ENCODE measurements at places on chromosomes 5 and 9.

DNA sequence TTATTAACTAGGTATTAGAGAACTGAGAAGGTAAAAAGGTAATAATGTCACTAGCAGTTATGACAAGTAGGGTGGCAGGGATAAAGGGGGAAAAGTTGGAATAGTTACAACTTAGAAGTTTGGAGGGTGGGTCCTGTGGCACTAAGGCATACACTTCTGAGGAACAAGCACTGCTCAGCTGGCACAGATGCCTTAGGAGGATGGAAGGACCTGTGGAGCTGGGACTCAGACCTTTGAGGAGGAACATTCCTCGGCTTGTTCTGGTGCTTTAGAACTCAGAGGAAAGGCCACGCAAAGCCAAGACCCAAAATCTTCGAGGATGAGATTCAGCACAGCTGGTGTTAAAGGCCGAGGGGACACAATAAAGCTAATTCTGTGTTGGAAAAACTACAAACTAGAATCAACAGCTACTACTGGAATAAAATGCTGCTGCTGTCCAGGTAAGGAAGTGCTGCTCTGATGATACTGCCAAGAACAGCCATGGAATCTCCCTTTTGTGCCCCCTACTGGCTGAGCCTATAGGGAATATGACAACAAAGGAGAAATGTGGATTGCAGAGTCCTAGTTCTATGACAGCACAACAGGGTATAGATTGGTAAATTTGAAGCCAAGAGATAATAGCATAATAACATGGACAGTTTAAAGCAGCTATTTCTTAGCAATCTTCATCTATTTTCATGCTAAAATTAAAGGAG lies 126.7 kb downstream of the SLC25A46 start:
- peak; percentile 48 for DNase-seq

DNA sequence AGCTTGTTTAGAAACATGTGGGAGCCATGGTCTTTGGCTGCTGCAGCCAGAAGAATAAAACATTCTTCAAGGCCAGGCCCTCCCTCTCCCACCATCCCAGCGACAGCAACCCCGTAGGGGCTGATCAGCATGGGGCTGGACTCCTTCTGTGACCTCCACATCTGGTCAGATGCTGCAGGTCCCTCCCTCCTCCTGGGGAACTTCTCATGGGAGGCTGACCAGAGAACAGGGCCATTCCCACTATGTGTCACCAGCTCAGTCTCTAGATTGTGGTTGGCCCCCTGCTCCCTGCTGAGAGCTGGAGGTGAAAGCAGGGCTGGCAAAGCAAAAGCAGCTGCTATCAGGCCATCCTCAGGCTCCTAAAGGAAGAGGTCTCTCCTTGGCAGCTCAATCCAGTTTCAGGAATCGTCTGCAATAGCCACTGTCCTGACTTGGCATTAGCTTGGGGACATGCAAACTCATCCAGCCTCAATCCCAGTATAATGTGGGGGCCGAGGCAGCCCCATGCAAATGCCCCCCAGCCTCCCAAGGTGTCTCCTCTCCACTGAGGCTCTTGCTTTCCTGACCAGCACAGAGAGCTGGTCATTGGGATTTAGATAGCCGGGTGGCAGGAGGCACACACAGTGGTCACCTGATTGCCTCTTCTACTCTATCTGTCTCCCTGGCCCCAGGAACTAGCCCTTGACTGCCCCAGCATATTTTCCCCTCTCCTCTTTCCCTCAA lies 81.5 kb downstream of the NRG2 start:
- no peak for DNase-seq

DNA sequence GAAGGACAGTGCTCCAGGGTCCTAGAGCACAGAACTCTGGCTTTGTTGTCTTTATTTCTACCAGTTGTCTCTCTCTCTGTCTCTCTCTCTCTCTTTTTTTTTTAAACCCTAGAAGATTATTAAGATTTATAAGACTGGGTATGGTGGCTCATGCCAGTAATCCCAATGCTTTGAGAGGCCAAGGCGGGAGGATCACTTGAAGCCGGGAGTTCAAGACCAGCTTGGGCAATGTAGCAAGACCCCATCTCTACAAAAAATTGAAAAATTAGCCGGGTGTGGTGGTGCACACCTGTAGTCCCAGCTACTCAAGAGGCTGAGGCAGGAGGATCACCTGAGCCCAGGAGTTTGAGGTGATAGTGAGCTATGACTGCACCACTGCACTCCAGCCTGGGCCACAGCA lies 65.0 kb upstream of the ABL1 start:
- DNase-seq, result no peak

DNA sequence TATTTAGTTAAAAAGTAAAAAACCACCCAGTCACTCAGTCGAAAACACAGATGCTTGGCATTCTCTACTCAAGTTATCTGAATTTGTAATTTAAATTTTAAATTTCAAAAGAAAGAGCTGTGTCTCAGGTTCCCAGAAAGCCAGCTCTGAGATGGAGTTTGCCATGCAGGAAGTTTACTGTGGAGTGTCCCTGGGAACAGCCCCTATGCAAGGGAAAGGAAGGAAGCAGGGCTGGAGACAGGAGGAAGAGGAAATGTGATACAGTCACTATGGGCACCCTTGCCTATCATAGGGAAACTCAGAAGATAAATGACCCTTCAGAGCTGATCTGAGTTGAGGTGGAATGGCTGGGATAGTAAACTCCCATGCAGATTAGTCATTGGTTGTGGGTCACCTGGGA lies 408.8 kb upstream of the ACTBL2 start:
- no peak for DNase-seq

- DNase-seq, result no peak
These were observed 11.2 kb downstream of the ANKS6 start for GRCh38 chr9:98784831-98785806.

DNA sequence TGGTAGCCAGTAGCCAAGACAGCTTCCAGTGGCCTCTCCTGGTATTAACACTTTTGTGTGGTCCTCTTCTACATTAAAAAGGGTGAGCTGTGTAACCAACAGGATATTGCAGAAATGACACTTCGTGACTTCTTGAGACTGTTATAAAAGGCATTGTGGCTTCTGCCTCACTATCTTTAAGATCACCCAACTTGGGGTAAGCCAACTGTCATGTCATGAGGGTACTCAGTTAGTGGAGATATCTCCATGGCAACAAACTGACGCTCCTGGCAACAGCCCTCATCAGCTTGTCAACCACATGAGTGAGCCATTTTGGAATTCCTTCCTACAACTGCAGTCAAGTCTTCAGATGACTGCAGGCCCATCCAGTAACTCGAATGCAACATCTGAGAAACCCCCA lies 121.7 kb downstream of the DEPDC1B start:
- DNase-seq, result no peak

DNA sequence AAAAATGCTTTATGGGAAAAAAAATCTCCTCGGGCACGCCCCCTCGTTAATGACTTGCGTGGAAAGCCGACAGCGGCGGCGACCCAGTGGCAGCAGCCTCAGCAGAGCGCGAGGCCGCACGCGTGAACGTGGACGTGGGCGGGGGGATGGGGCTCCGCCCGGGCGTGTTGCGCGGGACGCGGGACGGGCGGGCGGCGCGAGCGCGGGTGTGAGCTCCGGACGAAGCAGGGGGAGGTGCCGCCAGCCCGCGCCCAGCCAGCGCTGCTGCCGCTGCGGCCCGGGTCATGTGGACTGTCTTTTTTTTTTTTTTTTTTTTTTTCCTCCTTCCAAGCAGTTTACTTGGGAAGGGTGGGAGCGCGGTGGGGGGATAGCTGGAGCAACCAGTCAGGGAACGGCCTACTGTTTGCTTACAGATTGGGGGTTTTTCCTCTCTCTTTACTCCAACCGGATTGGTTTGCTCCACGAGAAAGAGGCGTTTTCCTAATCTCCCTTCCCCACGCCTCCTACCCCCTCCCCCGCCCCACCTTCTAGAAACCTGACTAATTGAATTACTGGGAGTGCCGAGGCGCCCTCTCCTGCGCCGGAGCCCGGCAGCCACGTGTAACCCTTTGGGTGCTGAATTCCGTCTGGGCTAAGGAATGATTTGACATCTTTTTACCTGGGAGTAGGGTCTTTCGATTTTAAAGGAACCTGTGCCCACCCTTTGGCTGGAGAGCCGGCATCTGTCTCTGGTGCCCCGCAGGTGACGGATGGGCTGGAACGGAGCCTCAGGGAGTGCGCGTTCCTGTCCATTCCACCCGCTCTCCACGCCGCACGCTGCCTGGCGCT lies 1.7 kb upstream of the EFNA5 start:
- peak; percentile 95 for DNase-seq

- peak; percentile 29 for DNase-seq
These were observed 194.8 kb downstream of the HSPA4 start for GRCh38 chr5:133246376-133247150.

GRCh38 chr5:175597718-175598117 lies 60.2 kb upstream of the HRH2 start:
- no peak for DNase-seq

GRCh38 chr9:134356496-134357470 lies 30.5 kb downstream of the RXRA start:
- DNase-seq, result no peak

- DNase-seq, result peak; percentile 44
These were observed 46.1 kb upstream of the RIC1 start for GRCh38 chr9:5582835-5583195.

GRCh38 chr9:113646946-113647914 lies 183.7 kb downstream of the RGS3 start:
- no peak for DNase-seq

Measured in brain microvascular endothelial cell (primary cell).